NCI-H1092 (cell line): ENCODE measurements at places on chromosomes 11 and 22.

GRCh38 chr11:133892584-133893380 lies 47.5 kb upstream of the SPATA19 start:
- DNase-seq = no peak

GRCh38 chr22:40743768-40744167 lies 64.5 kb downstream of the MCHR1 start:
- no peak for DNase-seq

- no peak for DNase-seq
Observed at GRCh38 chr11:77198440-77198849, 70.4 kb downstream of the MYO7A start.

DNA sequence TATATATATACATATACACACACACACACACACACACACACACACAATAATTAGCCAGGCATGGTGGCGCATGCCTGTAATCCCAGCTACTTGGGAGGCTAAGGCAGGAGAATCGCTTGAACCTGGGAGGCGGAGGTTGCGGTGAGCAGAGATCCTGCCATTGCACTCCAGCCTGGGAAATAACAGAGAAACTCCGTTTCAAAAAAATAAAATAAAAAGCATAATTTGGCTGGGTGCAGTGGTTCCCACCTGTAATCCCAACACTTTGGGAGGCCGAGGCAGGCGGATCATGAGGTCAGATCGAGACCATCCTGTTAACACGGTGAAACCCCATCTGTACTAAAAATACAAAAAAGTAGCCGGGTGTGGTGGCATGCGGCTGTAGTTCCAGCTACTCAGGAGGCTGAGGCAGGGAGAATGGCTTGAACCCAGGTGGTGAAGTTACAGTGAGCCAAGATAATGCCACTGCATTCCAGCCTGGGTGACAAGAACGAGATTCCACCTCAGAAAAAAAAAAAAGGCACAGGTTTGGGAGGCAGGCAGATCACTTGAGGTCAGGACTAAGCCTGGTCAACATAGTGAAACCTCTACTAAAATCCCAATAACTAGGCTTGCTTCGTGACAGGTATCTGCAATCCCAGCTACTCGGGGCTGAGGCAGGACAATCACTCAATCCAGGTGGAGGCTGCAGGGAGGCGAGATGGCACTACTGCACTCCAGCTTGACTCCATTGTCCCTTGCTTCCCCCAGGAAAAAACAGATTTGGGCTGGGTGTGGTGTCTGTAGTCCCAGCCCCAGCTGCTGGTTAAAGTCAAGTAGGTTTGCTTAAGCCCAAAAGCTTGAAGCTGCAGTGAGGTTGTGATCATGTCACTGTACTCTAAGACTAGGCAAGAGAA lies 11.8 kb upstream of the WDR74 start:
- no peak for DNase-seq

DNA sequence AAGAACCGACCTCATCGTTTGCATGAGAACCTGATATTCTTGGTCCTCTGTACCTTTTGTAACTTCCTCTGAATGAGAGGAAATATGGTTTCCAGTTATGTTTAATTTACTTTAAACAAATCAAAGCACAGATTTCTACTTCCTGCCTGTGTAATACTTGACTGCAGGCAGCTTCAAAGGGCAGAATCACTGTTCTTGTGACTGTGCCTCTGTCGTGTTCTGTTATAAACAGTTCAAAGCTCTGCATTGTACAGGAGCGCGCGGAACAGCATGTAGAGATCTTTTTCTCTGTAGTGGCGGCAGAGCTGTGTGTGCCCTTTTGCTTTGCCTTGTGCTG lies 73.2 kb upstream of the CLDN5 start:
- no peak for DNase-seq

DNA sequence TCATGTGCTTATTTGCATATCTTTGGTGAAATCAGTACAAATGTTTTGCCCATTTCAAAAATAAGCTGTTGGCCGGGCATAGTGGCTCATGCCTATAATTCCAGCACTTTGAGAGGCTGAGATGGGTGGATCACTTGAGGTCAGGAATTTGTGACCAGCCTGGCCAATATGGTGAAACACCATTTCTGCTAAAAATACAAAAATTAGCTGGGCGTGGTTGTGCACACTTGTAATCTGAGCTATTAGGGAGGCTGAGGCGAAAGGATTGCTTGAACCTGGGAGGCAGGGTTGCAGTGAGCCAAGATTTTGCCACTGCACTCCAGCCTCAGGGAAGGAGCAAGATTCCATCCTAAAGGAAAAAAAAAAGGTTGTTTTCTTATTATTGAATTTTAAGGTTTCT lies 136.0 kb downstream of the SWAP70 start:
- no peak for DNase-seq

- no peak for DNase-seq
Observed at GRCh38 chr11:122516686-122517085, 138.8 kb upstream of the UBASH3B start.

DNA sequence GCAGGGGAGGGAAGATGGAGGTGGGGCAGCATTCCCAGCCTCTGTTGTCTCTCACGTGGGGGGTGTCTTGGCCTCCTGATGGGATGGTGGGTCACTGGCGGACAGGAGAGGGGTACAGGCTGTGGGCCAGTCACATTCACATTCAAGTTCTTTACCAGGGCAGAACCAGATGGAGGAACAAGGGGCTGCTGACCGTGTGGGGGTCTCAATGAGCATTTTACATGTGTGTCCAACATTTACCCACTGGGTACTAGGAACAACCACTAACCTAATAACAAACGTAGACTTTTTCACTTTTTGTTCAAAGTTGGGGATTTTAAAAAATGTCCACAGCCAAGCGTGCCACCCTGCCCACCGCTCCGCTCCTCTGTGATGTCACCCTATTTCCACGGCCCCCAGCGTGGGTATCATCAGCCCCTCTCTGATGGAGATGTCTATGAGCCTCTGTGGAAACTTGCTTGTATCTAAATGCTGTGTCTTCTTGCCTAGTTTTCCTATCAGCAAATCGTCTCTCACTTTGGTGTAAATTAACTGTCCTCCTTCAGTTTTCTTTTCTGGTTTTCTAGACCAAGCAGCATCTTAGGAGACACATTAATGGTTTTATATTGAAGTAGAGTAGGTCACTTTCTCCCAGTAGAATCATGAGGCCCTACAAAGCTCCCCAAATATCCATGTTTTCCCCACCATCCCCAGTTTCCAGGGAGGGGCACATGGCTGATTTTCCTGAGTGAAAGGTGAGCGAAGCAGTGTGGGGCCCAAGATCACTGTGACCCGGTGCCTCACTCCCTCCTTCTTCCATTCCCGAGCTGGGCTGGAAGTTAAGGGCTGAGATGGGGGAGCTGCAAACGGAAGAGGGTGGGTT lies 936.7 kb downstream of the BRD1 start:
- no peak for DNase-seq

DNA sequence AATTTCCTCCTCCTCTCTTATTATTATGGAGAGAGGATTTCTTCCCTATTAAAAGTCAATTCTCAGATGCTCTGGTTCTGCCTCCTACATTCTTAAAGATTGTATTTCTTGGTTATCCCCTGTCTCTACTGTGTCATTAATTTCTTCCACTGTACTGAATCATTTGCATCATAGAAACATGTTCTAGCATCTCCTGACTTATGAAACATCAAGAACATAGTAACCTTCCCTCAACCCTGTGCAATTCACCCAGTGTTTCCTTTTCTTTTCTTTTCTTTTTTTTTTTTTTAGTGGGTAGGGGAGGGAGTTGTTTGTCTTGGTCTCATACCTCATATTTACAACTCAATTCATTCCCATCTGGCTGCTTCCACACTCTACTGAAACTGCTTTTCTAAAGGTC lies 288.0 kb upstream of the PLET1 start:
- no peak for DNase-seq

DNA sequence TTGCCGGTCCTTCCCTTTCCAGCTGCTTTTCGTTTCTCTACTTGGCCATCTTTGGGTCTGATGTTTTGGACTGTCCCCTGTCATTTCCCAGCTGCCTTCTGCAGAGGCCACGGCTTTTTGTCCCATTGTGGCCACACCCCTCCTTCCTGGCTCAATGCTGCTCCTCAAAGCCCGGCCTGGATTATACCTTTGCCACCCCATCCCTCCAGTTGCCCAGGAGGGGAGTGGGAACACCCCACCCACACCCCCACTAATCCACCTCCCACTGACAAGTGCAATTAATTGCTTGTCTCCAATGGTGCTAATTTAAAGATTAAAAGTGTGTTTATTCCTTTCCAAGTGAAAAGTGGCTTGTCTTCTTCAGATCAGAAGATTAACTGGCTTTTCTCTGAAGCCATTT lies 34.2 kb upstream of the CSNK2A3 start:
- DNase-seq = no peak

GRCh38 chr11:16780146-16780545 lies 41.7 kb downstream of the C11orf58 start:
- no peak for DNase-seq

DNA sequence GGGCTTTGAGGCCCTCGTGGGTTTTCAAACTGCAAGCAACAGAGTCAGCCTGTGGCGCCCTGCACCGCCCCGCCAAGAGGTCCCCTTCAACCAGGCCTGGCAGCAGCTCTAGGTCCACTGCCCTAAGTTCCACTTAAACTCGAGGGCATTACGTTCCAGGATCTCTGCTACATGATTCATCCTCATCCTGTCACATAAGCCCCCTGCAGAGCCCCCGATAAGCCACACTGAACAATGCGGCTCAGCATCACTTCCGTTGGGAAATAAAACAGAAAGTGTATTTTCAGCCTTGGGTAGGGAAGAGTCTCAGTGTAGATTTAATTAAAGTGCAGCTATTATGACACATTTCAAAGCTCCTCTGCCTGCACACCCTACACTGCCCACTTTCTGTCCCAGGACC lies 24.6 kb downstream of the SULT4A1 start:
- DNase-seq = no peak

GRCh38 chr22:46006379-46007002 lies 29.5 kb upstream of the WNT7B start:
- peak; percentile 41 for DNase-seq

DNA sequence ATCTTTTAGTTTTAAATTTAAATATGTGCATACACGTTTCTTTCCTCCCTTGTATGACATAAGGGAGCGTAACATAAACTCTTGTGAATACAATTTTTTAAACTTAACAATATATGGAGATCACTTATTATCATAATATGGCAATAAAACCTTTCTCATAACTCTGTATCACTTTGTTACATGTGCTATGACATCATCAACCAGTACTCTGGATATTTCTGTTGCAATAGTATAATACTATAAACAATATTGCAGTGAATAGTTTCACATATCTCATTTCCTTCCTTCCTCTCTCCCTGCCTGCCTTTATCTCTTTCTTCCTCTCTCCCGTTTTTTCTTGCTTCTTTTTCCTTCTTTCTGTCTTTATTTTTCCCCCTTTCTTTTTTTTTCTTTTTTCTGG lies 1278.0 kb upstream of the CNTN5 start:
- DNase-seq = no peak

- DNase-seq = no peak
Observed at GRCh38 chr11:121590772-121591404, 138.1 kb upstream of the SORL1-AS1 start.

- no peak for DNase-seq
Observed at GRCh38 chr11:67160872-67161783, 42.1 kb downstream of the KDM2A start.

DNA sequence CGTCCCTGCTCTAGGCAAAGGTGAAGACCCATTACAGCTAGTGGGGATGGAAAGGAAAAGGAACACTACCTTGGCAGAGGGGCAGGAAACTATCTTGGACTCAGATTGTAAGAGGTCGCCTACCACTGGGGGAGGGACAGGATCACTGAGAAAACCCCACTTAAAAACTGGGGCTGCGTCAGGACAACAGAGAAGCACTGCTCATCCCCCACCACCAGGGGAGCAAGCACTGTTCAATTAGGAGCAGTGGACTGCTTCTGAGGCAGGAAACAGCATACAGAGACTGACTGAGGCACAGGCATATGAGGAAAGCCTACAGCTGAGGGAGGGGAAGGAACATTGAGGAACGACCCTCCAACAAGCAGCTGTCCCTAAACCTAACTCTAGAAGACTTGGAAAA lies 20.8 kb upstream of the DLAT start:
- no peak for DNase-seq

DNA sequence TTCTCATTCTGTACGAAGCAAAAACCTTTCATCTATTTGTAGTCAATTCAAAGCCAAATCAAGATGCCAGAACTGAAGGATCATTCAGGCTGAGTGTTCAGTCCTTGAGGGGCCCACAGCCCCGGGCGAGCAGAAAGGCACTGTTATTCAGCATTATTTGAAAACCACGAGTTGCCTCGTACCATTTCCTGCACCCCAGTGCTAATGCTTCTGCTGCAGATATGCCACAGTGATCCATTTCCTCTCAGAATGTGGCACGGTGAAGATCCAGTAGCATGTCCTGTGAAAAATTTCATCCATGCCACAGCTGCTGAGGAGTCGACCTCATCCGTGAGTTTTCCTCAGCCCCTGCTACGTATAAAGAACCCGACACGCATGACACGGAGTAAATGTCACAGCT lies 85.4 kb downstream of the OSBP2 start:
- DNase-seq = no peak

- no peak for DNase-seq
Observed at GRCh38 chr11:109747839-109748238, 325.8 kb downstream of the C11orf87 start.

- DNase-seq = no peak
Observed at GRCh38 chr11:60987577-60988277, 16.2 kb downstream of the CD6 start.

DNA sequence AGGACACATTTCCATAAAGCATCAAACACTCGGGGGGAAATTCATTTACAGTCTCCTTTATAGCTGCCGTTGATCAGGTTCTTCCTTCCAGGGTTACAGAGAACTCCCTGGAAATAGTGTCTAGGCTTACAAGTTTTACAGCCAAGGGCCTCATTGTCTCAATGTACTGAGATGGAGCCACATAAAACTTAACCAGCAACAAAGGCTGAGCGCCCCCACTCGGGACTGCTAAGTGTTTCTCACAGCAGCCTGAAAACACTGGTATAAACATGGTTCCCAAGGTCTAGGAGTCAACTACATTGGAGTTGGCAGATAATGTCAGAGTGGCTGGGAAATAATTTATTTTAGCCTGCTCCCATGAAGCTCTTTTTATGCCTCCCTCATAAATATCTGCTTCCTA lies 686.2 kb downstream of the OPCML start:
- DNase-seq = no peak
